Epithelial cell of proximal tubule (primary cell): ENCODE measurements at places on chromosomes 6 and 20. TPM values are rescaled to one million over a fixed set of nuclear protein-coding genes. Genes with fewer than 3 reads are reported as not detected.

DNA sequence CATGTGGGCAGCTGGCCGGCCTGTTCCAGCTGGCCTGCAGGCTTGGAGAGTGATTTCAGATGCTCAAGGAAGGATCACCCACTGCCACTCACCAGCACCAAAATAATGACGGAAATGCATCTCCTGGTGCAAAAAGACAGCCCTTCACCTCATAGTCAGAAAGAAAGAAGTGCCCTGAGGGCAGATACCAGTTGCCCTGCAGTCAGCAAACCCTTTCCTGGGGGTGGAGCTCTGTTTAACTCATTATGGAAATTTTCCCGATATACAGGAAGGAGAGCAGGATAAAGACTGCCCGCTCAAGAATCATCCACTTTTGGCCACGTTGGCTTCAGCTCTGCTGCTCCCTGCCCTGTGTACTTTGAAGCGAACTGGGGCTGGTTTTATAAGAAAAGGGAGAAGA lies 127.9 kb downstream of the GRM4 start:
- DNase-seq, result no peak

The GRM1 gene
- total RNA-seq, result 0.51 TPM in 1 of 2 replicates, not detected in the other

The C20orf144 gene
- total RNA-seq, result not detected in 2 replicates

DNA sequence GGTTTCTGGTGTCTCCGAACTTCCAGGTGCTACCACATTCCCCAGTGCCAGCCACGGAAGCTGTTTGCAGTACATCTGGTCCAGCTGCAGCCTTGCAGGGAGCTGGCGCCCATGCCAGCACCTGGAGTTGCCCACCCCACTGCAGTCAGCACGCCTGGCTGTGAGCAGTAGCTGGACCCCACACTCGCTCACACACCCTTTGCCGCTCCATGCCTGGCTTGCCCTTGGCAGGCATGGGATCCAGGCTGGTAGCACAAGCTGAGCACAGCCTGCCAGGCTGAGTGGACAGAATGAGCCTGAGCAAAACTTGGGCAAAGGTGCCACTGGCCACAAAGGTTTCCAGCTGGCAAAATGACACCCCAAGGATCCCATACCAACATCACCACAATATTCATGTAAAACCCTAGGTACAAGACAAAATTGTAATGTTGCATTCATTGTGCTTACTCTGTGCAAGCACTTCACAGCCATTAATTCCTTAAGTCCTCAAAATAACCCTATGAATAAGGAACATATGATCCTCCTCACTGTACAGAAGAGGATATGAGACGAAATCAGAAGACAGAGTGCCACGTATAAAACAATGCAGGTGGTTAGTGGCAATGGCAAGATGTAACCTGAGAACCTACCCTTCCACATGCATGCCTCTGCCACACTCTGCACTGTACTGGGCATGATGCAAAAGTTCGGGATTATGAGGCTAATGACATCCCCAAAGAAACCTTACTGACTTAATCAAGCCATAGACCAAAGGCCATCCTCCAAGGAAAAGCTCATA lies 18.3 kb downstream of the KIF16B start:
- no peak for DNase-seq

The LST1 gene
- not detected in 2 replicates for total RNA-seq

DNA sequence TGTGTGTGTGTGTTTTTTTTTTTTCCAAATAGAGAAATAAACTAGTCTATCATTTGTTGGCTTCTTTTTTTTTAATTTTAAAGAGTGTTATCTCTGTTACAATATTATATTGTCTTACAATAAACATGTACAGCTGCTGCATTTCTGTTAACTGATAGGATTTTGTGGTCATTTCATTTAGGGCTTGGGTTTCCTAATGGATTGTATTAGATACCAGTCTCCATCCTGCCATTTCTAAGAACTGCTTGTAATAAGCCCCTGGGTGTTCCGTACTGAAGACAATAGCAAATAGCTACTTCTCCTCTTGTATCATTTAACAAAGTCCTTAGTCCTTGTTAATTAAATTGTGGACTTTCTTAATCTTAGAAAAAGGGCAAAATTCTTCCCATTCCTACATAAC lies 45.7 kb downstream of the SOBP start:
- no peak for DNase-seq

DNA sequence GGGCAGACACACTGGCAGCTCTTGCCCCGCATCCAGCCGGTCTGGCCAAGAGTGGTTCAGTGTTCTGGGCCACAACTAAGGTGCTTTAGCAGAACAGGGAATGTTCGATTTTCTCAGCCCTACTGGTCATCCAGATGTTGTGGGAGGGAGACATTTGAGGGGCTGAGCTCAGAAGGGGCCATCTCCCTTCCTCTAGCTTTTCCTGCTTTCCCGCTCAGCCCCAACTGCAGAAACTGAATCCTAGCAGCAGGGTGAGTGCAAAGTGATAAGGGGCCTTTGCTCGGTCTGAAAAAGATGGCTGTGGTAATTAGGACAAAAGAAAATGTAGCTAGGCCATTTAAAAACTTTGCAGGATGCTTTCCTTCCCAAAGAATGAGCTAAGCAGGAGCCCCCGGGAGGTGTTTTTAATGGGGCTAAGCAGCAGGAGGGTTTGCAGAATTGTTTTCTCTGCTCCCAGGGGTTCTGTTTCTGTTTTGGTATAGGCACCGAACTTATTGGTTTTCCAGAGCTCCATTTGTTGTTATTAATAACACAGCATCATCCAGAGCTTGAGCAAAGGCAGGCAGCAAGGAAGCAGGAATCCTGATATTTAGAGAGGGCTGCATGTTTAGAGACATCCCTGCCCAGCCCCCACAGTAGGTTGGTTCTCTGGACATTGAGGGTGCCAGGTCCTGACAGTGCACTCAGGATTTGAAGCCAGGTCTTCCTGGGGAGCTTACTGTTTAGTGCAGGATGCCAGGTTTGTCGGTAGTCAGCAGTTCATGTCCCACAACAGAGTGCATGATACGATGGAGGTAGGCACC lies 210.9 kb downstream of the SLC24A3 start:
- no peak for DNase-seq

DNA sequence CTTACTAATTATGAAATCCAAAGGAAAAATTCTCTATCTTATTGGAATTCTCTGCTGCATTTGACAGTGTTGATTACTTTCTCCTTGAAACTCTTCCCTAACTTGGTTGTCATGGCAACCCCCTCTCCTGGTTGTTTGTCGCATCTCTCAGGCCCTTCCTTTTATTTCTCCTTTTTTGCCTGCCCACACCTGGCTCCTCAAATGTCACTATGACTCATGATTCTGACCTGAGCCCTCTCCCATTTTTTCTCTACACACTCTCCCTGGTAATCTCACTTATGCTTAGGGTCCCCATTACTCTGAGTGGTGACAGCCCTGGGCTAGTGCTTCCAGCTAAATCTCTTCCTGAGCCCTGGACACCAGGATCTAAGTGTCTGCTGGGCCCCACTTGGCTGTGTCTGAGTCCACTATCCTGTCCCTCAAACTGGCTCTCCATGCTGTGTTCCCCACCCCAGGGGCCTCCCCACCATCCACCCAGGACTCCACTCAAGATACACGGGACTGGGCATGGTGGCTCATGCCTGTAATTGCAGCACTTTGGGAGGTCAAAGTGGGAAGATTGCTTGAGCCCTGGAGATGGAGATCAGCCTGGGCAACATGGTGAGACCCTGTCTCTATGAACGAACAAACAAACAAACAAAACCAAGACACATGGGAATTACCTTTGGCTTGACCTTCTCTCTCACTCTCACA lies 16.5 kb upstream of the NNAT start:
- DNase-seq, result no peak

GRCh38 chr20:51135926-51136715 lies 113.2 kb upstream of the KCNG1 start:
- DNase-seq, result no peak

- no peak for DNase-seq
Observed at GRCh38 chr6:113967777-113968176, 3.2 kb downstream of the HDAC2 start.

- DNase-seq, result no peak
Observed at GRCh38 chr20:60078351-60079250, 120.4 kb downstream of the CDH26 start.

The GNMT gene
- not detected in 2 replicates for total RNA-seq

DNA sequence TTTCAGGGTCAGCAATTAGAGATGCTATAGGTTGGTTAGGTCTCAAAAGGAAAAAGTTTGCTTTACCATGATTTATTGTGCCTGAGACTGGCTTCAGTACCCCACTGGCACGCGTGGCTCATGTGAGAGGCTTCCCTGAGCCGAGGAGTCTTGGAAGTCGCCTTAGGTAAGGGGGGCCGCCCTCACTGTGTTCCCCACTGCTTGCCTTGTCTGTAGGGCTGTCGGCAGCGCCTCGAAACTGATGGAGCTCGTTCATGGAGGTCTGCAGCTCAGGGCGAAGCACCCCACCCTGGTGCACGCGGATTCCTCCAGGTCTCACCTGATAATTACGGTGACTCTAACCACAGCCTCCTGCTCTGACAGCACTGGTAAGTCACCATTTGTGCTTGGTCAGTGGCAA lies 39.2 kb downstream of the FRMD1 start:
- DNase-seq, result no peak

The NCOA3 gene
- total RNA-seq, result 12.9 and 17.9 TPM in 2 replicates

DNA sequence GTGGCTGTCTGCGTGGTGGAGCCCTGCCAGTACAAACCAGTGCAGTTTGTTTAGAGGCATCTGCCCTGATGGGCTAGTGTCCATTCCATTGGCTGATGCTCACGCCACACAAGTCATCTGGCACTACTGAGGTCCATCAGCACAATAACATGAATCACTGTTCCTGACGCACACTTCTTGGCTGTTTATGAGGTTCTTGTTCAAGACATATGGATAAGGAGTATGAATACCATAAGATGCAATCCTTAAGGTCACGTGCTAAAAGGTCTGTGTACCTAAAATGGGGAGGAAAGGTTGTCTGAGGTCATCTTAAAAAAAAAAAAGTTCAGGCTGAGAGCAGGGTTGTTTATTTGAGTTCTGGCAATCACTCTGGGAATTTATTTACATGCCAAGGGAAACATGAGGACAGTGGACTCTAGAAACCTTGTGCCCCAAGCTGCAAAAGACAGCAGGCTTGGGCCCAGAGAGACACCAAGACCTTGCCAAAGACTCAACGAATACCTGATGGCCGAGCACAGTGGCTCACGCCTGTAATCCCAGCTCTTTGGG lies 54.1 kb upstream of the SHLD1 start:
- no peak for DNase-seq

The ANKRD66 gene
- total RNA-seq, result not detected in 2 replicates

DNA sequence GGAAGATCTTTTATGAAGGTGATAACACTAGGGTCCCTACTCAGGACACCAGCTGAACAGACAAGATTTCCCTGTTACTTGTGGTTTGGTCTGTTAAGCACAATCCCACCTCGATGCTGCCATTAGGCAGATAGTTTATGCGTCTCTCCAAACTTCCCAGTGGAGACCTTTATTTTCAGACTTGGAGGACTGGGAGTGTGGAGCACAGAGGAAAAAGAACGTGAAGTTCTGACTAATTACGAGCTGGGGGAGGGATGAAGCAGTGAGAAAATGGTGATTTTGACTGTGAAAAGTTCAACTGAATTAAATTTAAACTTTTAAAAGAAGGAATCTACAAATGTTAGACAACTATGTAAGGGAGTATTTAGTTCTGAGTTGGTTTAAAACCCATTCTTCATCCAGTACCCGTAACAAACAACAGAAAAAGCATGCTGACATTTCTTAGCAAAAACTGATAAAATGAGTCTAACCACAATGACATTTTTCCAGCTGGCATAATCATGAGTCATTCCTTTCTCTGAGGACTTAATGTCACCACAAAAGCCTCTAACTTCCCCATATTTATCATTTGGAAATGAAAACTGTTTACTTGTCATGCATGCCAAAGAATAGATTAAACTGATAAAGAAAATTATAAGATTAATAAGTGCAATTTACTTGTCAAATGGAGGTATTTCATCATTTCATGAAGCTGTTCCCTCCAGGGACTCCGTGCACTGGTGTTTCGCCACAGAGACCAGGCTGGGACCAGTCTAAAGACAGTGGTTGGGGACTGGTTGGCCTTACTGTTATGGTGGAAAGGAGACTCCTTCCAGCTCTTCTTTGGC lies 113.3 kb upstream of the SSTR4 start:
- no peak for DNase-seq

The BMP6 gene
- total RNA-seq, result 0.29 and 1.3 TPM in 2 replicates

The NFYA gene
- 9.1 and 23.9 TPM in 2 replicates for total RNA-seq

The TOX2 gene
- total RNA-seq, result 2.0 and 2.5 TPM in 2 replicates

- no peak for DNase-seq
Observed at GRCh38 chr20:478949-479429, 16.7 kb upstream of the TBC1D20 start.

DNA sequence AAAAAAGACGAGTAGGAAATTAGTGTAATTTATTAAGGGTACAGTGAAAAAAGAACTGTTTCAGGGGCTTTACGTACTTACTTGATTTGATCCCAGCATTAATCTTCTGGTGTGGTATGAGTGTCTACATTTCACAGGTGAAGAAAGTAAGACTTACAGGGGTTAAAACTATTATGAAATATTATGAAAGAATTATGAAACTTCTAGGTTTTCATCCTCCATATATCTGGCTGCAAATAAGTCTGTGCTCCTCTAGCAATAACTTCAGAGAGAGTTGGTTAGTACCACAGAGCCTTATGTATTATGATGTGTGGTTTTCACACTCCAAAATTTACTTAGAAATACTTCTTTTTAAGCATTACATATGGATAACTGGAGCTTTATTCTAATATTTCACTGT lies 41.9 kb downstream of the ZFAND3 start:
- DNase-seq, result no peak

- peak; percentile 51 for DNase-seq
Observed at GRCh38 chr6:44738601-44739146, 351.2 kb downstream of the CDC5L start.

DNA sequence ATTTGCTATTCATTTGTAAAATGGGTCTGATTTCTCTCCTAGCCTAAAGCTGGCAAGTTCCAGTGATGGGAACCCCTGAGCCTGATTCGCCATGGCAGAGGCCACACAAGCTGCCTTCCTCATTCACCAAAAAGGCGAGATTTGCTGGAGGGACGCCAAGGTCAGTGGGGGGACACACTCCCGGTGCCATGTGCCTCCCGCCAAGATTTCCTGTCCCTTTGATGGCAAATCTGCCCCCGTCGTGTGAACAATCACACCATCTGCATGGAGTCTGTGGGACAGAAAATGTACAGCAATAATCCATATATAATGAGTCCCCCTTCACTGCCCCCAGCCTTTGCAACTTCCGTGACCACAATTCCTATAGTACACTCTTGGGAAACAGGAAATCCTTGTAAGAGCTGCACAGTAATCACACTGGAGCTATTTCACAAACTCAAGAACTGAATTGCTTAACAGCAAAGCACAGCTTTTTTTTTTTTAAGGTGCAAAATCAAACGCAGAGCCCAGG lies 15.7 kb upstream of the IGF2R start:
- DNase-seq, result no peak

The CPNE5 gene
- 0.58 TPM in 1 of 2 replicates, not detected in the other for total RNA-seq
